Stromal cell of bone marrow (primary cell): ENCODE measurements at places on chromosomes 4 and X.

GRCh38 chrX:32448945-32449344 is 762.4 kb downstream of the DMD start:
- DNase-seq, result no peak

- DNase-seq, result no peak
Observed at GRCh38 chrX:96722781-96723180, 38.1 kb downstream of the DIAPH2 start.

GRCh38 chr4:182925298-182925757 is 8.1 kb upstream of the DCTD start:
- no peak for DNase-seq

DNA sequence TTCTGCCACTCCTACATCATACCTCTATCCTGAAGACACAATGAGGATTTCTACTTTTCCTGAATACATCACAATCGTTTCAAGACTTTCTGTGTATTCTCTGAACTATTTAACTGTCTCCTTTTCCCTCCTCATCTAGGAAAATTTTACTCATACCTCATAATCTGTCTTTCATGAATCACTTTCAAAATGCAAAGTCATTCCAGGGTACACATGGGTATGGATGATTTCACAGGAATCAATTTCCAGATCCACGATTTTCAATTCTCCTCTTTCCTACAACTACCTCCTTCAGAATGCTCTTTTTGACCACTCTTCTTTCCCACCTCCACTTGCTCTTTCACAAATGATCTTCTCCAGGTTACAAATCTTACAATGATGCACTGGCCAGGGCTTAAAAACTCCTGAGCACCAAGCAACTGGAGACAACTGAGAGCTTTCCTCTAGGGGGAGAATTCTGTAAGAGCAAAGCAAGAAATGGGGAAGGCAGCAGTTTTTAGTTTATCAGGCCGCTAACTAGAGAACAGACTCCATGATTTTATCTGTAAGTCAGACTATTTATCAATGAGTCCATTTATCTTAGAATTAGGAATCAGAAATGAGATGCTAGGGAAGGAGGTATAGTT is 116.4 kb downstream of the PPP3CA start:
- DNase-seq, result peak; percentile 59

DNA sequence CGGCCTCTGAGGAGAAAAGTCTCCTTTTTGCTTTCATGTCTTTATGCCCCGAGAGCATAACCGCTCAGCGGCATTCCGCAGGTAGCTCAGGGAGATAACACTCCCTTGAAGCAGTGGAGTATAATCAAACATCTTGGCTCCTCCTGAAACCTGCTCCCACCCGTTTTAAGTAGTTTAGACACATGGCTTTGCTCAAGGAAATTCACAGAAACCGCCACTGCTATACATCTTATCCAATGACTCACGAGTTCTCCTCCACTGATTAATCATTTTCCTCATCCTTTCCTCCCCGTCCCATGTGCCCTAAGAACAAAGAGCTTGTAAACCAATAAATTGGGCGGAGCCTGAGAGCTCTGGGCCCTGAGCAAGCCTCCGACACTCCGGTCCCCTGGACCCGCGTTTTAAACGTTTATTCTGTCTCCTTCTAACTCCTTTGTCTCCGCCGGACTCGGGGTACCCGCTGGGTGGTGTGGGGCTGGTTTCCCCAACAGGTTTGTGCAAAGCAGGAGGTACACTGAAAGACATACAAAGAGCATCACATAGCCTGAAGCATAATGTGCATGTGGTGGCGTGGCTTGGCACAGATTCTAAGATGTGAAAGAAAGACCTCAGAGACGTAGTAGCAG is 401.2 kb downstream of the TLL1 start:
- no peak for DNase-seq

DNA sequence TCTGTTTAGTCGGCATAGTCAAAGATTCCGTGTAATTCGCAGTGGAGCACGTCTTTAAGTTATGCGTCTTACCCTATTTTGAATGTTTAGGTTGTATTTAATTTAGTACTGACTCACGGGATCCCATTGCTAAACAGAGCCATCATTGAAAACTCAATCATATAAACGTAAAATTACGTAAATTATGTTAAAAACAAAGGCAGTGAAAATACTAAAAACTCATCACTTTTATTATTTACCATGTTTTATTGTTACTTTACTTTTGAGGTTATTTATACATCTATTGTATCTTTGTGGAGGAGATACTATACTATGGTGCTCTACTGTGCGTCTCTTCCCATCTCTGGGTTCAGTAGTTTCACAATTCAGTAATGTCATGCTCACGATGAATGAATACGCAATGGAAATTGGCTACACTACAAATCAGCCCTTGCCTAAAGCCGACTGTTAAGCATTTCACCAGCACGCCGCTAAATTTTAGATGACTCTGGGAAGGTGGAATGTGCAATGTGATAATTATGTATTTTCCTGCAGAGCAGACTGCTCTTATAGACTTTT is 944 bp downstream of the FUNDC2 start:
- peak; percentile 75 for DNase-seq

DNA sequence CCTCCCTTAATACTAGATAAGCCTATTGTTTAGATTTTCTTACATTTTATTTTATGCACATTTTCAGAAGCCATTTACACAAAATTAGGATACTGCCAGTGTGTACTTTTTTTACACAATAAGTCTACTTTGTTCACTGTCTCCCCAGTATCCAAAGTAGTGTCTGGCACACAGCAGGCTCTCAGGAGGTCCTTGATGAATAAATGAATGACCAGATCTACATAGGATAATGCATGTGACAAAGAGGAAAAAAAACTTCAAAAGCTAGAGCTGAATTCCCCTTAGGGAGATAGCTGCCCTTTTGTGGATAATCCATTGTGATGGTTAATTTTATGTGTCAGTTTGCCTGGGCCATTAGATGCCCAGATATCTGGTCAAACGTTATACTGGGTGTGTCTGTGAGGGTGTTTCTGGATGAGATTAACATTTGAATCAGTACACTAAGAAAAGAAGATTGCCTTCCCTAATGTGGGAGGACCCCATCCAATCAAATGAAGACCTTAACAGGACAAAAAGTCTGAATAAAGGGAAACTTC is 61.6 kb downstream of the QDPR start:
- no peak for DNase-seq

DNA sequence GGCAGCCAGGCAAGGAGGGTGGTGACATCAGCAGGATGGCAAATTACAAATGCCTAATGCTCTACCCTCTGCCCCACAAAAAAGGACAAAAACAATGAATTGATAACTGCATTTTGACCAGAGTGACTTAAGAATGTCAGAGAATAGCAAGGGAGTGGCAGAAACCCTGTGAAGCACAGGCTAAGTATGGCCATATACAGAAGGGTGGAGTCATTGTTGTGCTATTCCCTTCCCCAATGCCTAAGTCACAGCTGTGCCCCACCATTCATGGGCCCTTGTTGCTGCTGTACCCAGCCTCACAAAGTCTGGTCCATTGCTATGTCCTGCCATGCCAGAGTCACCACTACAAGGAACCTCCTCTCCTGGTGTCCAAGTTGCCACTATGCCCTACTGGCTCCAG is 123.1 kb downstream of the NEK1 start:
- DNase-seq, result no peak
